DMS 273 treated with DMSO at 0.1 percent for 48 hours (cell line): ENCODE measurements at places on chromosomes 2 and 18.

GRCh38 chr2:50133766-50134165 is 898.2 kb downstream of the NRXN1 start:
- DNase-seq: no peak

- no peak for DNase-seq
Observed at GRCh38 chr2:42129947-42130346, 39.2 kb upstream of the EML4 start.

DNA sequence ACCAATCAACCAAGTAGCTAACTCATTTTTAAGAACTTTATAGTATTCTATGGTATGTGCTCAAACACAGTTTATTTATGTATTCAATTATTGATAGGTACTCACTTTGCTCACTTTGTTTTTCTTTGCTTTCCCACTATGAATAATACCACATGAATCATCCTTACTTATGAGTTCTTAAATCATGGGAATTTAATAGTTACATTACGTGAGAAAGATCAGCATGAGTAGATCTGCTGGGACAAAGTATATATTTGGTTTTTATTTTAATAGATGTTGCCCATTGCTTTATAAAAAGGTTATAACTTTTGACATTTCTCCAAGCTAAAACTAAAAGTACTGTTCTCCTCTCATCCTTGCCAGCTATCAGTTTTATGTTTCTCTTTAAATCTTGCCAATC is 390.7 kb downstream of the LRATD1 start:
- no peak for DNase-seq

DNA sequence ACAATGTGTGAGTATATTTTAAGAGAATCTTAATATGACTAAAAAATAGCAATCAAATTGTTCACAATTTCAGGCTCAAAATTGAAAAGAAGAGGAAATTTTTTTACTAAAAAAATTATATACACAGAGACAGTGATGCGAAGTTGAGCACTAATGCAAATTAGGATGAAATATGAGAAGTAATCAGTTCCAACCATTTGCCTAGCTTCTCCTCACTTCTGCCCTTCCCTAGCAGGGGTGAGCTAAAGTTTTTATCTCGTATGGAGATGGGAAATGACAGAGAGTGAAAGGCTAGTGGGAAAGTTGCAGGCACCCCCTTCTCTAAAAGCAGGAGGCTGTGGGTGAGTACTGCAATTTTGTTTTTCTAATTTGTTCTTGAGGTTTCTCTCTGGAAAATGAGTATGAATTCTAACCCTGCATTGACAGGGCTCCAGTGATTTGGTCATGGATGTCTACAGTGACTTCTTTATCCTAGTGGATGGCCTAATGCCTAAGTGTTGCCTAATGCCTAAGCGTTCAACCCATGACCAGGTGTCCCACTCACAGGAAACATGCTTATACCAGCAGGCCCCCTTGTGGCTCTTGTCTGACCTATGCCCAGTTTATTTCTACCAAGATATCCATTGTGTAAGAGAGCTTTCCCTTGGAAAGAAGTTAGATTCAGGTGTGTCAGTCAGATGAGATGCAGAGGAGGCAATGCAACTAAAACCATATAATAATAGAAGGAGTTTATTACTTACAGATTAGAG is 78.0 kb upstream of the HNMT start:
- peak; percentile 79 for DNase-seq

DNA sequence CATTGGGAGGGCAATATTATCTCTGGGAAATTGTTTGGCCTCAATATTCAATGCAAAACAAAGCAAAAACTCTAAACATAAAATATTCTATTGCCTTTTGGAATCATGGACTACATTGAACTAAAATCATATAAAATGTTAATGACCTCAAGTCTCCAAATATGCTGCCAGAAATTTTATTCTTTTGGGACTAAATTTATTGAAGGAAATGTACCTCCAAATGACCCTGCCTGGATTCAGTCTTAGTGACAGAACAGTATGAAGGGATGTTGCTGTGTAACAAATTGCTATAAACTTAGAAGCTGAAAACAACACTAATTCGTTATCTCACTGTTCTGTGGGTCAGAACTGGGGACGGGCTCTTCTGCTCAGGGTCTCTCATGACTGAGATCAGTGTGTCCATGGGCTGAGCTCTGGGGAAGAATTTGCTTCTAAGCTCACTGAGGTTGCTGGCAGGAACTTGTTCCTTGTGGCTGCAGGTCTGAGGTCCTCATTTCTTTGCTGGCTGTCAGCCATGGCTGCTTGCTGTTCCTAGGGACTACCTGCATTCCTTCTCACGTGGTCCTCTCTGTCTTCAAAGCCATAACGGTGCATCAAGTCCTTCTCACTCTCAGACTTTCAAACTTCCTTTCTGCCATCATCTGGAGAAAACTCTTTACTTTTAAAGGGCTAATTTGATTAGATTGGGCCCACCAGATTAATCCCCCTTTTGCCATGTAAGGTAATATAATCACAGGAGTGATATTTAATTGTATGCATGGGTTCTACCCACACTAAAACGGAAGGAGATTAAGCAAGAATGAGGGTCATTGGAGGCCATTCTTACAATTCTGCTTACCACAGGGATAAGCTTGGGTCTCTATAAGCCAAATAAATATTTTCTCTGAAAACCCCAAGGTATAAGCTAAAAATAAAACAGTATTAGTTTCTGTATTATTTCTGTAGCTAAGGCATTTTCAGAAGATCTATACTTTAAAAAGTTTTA is 149.0 kb downstream of the ADCYAP1 start:
- no peak for DNase-seq

- DNase-seq: no peak
Observed at GRCh38 chr2:108324531-108325255, 36.0 kb downstream of the SULT1C2 start.

GRCh38 chr2:212032536-212033219 is 505.9 kb downstream of the ERBB4 start:
- no peak for DNase-seq

GRCh38 chr2:175688243-175688642 is 313.8 kb downstream of the LNPK start:
- DNase-seq: no peak

DNA sequence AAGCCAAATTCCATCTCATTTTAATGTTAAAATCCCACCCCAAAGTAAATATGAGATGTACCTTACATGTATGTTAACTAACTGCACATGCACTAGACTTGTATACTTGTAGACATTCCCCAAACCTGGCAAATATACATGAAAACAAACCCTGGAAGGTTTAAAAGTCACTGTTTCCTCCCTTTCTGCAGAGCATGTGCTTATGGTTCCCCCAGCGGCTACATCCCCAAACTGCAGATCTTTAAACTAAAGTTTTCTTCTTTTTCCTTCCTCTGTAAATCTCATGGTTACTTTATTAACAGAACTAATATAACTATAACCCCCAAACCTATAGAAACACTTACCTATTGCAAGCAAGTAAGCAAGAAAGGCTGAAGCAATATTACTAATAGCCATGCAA is 731.5 kb downstream of the LRP1B start:
- DNase-seq: no peak

- DNase-seq: no peak
Observed at GRCh38 chr2:239454507-239454906, 53.7 kb upstream of the HDAC4 start.

DNA sequence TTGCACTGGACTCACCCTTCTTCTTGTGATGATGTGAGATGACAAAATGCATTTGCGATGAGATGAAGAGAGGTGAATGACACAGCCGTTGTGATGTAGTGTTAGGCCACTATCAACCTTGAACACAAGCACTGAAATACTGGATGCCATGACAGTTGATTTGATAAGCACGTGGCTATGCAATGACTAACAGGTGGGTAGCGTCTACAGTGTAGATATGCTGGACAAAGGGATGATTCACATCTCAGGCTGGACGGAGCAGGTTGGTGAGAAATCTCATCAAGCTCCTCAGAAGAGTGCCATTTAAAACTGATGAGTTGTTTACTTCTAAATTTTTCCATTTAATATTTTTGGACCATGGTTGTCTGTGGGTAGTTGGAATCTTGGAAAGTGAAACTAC is 375.8 kb upstream of the LYPD1 start:
- no peak for DNase-seq

DNA sequence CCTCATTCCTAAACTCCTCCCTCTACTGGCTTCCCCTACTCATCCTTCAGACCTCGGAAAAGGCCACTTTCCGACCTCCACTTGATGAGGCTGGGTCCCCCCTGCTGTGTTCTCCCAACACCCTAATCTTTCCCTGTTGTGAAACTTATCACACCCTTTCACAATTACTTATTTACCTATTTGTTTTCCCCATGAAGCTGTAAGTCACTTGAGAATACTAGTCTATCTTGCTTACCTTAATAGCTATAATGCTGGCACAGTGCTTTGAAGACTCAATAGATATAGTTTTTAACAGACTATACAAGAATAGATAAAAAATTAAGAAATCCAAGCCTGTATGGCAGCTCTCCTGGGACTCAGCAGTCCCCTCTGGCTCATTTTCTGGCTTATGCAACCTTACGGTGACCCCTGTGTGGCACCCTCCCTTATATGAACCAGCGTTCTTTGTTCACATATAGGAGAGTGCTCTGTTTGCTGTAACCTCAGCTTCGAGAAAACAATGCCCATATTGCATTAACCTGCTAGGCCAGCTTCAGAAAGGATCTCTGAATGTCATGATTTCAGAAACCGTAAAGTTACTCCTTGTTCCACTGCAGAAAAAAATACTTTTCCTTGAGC is 220.4 kb upstream of the PKDCC start:
- no peak for DNase-seq
